Psoas muscle (tissue), 8 donors: ENCODE measurements at places on chromosomes 7 and 10. TPM values are rescaled to one million over a fixed set of nuclear protein-coding genes. Genes with fewer than 3 reads are reported as not detected.

DNA sequence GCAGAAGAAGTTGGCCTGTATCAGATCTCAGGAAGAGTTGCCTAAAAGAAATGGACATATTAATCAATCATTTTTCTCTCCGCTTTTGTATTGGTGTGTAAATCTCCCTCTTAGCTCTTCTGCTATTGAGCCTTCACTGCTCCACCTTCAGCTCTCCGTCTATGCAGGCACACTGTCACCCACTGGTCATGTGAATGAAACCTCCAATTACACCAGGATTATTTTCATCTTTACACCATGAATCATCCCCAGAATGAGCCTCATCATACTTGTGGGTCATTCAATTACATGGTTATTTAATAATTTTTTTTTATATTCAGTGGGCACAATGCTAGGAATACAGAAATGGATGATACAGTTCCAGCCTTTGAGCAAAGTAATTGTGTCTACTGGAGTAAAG is 92.6 kb downstream of the LRRC4 start:
- no peak overlapping the region for H3K4me3 ChIP-seq
- H3K27me3 ChIP-seq = no peaks in the 10 kb centered on the region
- H3K4me1 ChIP-seq = peaks cover 4% of the 10 kb centered on the region
- H3K27ac ChIP-seq = no peak overlapping the region
- H3K36me3 ChIP-seq = no peaks in the 10 kb centered on the region

- peak overlapping the region; percentile 76 for H3K27ac ChIP-seq
- H3K36me3 ChIP-seq = peaks cover 3% of the 10 kb centered on the region
- no peaks in the 10 kb centered on the region for H3K27me3 ChIP-seq
- H3K4me1 ChIP-seq = peaks cover 44% of the 10 kb centered on the region
Measured at GRCh38 chr10:63236113-63236935, 103.2 kb downstream of the NRBF2 start.

DNA sequence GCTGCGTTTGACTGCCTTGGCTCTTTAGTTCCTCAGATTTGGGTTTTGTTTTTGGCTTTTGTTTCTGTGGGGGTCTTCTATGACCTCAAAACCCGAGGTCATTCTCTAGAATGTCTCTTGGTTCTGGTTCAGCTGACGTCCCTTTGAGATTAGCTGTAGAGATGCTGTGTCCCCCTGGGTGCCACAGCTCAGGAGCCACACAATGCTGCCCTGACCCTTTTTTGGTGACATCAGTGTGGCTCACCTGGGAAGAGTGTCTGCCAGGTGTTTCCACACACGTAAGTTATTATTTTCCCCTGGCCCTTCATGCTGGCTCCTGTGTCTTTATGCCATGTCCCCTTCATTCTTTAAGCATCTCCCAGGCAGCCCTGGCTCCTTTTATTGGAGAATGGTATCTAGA is 89.8 kb upstream of the DDC start:
- H3K4me1 ChIP-seq = peaks cover 79% of the 10 kb centered on the region
- peak overlapping the region; percentile 96 for H3K27ac ChIP-seq
- H3K4me3 ChIP-seq = no peak overlapping the region
- H3K36me3 ChIP-seq = no peaks in the 10 kb centered on the region

DNA sequence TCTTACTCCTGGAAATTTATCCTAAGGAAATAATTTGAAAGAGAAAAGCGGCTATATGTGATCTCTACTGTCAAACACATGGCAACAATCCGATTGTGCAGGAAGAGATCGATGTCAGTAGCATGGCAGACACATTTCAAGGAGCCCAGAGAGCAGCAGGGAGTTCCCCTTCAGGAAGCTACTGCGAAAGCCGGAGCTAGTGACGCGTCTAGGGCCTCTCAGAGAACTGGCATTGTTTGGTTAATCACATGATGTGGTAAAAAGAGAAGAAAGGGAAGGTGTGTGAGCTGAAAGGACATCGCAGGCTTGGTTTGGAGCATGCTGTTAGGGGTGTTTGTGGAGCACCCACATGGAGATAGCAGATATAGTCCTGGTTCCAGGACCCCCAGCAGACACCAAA is 74.9 kb downstream of the BEND7 start:
- no peaks in the 10 kb centered on the region for H3K4me1 ChIP-seq
- no peaks in the 10 kb centered on the region for H3K36me3 ChIP-seq
- DNase-seq = no peak
- H3K4me3 ChIP-seq = no peak overlapping the region

GRCh38 chr10:133169173-133169947 is 9.3 kb downstream of the KNDC1 start:
- H3K27ac ChIP-seq = no peak overlapping the region
- no peak overlapping the region for H3K4me3 ChIP-seq
- H3K36me3 ChIP-seq = no peaks in the 10 kb centered on the region

DNA sequence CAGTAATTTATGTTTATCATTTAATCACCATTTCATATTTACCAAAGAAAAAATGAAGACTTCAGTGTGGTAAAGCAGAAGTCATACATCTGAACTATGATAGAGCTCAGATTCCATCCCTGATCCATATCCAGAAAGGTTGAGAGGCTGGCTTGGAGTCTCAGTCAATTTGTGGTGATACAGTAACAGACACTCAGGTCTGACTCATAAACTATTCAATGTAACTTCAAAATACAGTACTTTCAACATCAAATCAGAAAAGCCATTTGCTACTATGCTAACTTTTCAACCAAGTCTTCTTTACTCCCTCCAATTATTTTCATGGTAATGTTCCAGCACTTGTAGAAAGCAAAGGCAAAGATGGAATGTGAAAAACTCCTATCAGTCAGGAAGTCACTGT is 190.4 kb downstream of the HDAC9 start:
- H3K4me1 ChIP-seq = no peaks in the 10 kb centered on the region
- no peak for DNase-seq
- no peak overlapping the region for H3K27ac ChIP-seq
- no peak overlapping the region for H3K4me3 ChIP-seq
- H3K27me3 ChIP-seq = no peaks in the 10 kb centered on the region

DNA sequence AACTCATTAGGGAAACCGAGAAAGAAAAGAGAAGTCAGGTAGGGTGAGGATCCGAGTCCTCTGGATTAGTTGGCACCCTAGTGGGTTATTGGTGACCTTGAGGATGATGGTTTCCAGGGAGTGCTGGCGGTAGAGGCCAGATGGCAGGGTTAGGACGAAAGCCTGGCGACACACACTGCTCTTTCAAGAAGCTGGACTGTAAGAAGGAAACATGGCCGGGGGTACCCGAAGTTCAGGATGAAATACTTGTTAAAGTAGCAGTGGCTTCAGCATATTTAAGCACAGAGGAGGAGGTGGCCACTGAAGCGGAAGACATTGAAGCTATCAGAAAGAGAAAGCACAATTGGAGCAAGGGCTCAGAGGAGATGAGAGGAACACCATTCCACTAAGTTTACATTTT is 224.6 kb downstream of the RELN start:
- H3K27ac ChIP-seq = no peak overlapping the region
- H3K4me3 ChIP-seq = no peak overlapping the region
- no peaks in the 10 kb centered on the region for H3K27me3 ChIP-seq
- DNase-seq = no peak

- no peak overlapping the region for H3K4me3 ChIP-seq
- H3K27ac ChIP-seq = peak overlapping the region; percentile 62
- H3K36me3 ChIP-seq = peaks cover 2% of the 10 kb centered on the region
- H3K27me3 ChIP-seq = no peaks in the 10 kb centered on the region
- peaks cover 79% of the 10 kb centered on the region for H3K4me1 ChIP-seq
Measured at GRCh38 chr10:103641326-103641725, 147.8 kb downstream of the NEURL1 start.

GRCh38 chr10:1548146-1548545 is 189.2 kb downstream of the ADARB2 start:
- no peak overlapping the region for H3K4me3 ChIP-seq
- H3K27me3 ChIP-seq = peaks cover 3% of the 10 kb centered on the region
- no peaks in the 10 kb centered on the region for H3K4me1 ChIP-seq
- DNase-seq = no peak
- H3K36me3 ChIP-seq = no peaks in the 10 kb centered on the region

- no peak overlapping the region for H3K4me3 ChIP-seq
- H3K4me1 ChIP-seq = peaks cover 9% of the 10 kb centered on the region
- H3K27me3 ChIP-seq = no peaks in the 10 kb centered on the region
- DNase-seq = no peak
Measured at GRCh38 chr7:95095966-95096540, 188.7 kb downstream of the PPP1R9A start.

DNA sequence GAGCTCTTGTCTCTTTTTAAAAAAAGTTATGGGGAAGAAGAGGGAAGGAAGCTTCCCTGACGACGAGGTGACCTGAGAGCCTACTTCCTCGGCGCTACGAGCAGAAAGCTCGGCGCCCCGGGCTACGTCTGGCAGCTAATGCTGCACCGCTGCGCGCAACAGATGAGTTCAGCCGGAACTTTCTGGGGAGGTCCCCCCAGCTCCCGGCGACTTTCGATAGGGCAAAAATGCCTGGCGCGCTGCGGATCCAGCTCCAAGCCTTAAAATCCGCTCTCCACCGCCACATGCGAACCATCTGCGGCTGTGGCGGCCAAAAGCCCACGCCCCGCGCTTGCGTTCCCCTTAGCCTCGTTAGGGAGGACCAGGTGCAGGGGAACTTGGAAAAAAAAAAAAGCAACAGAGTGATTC is 621 bp downstream of the P4HA1 start:
- peaks cover 5% of the 10 kb centered on the region for H3K36me3 ChIP-seq
- DNase-seq = peak; percentile 67
- H3K4me1 ChIP-seq = peaks cover 58% of the 10 kb centered on the region
- H3K4me3 ChIP-seq = peak overlapping the region; percentile 70
- H3K27ac ChIP-seq = peak overlapping the region; percentile 96
- no peaks in the 10 kb centered on the region for H3K27me3 ChIP-seq

DNA sequence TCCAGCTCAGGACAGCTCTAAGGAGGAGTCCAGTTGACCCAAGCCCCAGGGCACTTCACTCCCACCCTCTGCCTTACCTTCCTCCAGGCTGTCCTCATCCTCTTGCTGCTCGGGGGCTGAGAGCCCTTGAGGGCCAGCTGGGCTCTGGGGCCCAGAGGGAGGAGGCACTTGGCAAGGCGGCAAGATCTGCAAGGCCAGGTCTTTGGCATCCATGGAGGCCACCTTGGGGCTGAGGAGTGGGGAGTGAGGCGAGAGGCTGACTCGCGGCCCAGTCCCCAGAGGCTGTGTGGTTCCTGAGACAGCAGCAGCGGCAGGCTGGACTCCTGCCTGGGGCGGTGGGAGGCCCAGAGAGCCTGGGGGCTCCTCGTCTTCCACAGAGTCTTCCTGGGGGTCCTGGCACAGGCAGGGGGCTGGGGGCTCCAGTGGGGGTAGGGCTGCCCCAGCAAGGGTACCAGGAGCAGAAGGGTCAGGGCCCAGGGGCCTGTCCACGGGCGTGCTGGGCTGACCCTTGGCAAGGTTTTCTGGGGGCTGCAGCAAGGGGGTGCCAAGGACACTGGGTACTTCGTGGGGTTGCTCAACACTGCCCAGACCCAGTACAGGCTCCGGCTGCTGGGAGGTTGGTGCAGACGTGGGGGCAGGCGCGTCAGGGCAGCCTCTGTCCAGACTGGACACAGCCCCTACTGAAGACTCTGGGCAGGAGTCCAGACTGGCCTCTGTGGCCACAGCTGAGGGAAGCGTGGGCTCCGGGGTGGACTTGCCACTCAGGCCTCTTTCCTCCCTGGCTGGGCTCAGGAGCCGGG is 6.5 kb downstream of the NACAD start:
- peak; percentile 50 for DNase-seq
- H3K27me3 ChIP-seq = no peaks in the 10 kb centered on the region
- no peaks in the 10 kb centered on the region for H3K4me1 ChIP-seq

DNA sequence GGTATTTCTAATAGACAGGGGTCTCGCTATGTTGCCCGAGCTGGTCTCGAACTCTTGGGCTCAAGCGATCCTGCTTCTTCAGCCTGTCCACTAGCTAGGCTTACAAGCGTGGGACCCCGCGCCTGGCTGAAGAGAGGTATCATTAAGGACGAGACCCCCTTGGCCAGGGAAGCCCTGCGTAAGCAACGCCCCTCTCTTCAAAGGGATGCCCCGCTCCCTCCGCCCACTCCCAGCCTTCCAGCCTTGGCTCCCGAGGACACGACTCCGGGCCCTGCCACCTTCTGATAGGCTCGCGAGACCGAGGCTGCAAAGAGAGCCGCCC is 220 bp upstream of the ZKSCAN5 start:
- DNase-seq = no peak
- peaks cover 33% of the 10 kb centered on the region for H3K4me1 ChIP-seq
- H3K36me3 ChIP-seq = no peaks in the 10 kb centered on the region
- H3K27me3 ChIP-seq = no peaks in the 10 kb centered on the region

- peaks cover 30% of the 10 kb centered on the region for H3K4me1 ChIP-seq
- peak overlapping the region; percentile 59 for H3K4me3 ChIP-seq
- peak; percentile 88 for DNase-seq
- no peaks in the 10 kb centered on the region for H3K36me3 ChIP-seq
Measured at GRCh38 chr10:10911471-10911921, 106.2 kb upstream of the CELF2 start.

- no peak overlapping the region for H3K4me3 ChIP-seq
- peaks cover 3% of the 10 kb centered on the region for H3K27me3 ChIP-seq
- H3K36me3 ChIP-seq = no peaks in the 10 kb centered on the region
- no peaks in the 10 kb centered on the region for H3K4me1 ChIP-seq
Measured at GRCh38 chr10:47268696-47269095, 31.3 kb upstream of the GDF10 start.

DNA sequence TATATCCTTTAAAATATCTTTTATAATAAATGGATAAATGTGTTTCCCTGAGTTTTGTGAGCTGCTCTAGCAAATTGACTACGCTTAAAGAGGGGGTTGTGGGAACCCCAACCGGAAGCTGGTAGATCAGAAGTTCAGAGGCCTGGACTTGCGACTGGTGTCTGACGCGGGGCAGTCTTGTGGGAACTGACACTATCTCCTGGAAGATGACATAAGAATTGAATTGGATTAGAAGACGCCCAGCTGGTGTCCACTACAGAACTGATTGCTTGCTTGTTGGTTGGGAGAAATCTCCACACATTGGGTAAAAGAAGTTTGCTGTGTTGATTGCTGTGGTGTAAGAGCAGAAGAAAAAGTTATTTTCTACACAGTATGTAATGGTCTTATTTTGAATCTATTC is 51.1 kb upstream of the AHR start:
- no peaks in the 10 kb centered on the region for H3K36me3 ChIP-seq
- H3K27ac ChIP-seq = no peak overlapping the region
- no peaks in the 10 kb centered on the region for H3K27me3 ChIP-seq
- no peak overlapping the region for H3K4me3 ChIP-seq
- H3K4me1 ChIP-seq = no peaks in the 10 kb centered on the region
- no peak for DNase-seq

The RHOBTB1 gene
- 23.6 TPM for total RNA-seq

The BPGM gene
- total RNA-seq = 14.9 TPM

The TNRC18 gene
- total RNA-seq = 22.5 TPM

The STAG3 gene
- total RNA-seq = 0.44 TPM

The GPC2 gene
- 0.38 TPM for total RNA-seq

The NPC1L1 gene
- total RNA-seq = 0.24 TPM

The SPDYE18 gene
- total RNA-seq = 0.51 TPM

The FZD1 gene
- 2.3 TPM for total RNA-seq

The HTR5A gene
- not detected for total RNA-seq

The GRM3 gene
- not detected for total RNA-seq

The H2AZ2 gene
- total RNA-seq = 131 TPM

The RBM20 gene
- 28.8 TPM for total RNA-seq

The NUTM2D gene
- total RNA-seq = 9.2 TPM
